Stimulated activated CD8-positive, alpha-beta memory T cell treated with anti-CD3 and anti-CD28 coated beads, Interleukin-7, amount 100 ng/mL, for 24 hours (primary cell): ENCODE measurements at places on chromosomes 1 and 21.

DNA sequence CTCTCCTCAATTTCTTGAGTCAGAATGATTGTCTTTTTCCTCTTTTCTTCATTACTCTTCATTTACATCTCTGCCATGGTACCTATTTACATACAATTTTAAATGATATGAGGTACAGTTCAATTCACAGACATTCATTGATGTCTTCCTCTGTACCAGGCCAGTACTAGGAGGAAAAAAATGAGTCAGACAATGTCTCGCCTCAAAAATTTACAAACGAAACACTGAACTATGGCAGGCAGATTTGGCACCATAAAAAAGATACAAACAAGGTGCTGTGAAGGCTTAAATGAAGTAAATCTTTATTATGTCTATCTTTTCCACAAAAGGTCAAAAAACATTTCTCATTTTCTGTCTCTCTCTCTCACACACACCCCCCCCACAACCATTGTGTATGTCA, 71.0 kb downstream of the RGS13 start:
- no peak for DNase-seq

DNA sequence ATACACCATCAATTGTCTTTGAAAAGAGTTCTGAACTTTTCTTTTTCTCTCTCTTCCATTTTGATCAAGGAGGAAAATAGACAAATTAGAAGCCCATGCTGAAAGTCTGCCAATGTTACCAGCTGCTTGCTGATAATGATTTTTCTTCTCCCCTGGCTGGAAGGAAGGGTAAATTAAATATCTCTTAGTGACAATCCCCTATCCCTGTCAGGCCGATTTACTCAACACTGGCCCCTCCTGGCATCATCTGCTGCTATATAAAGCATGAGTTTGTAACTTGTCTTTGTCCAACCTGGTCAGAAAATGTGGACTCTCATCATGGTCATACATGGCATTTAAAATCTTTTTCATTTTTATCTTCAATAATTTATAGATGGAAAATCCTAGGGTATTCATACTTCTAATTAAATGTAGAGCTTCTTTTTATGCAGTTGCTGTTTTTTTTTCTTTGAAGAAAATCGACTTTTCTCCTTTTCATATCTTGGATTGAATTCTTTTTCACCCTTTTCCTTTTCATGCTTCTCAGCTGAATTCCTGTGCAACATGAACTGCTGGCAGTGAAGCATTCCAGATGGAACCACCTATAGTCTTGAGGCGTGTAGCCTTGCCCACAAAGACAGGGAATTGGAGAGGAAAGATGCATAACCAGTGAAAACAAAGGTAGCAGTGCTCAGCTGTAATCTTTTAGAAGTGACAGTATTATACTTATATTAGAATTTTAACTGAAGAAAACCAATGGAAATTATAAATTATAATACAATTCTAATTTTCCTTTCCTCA, 214.7 kb upstream of the PTGFR start:
- DNase-seq = no peak

DNA sequence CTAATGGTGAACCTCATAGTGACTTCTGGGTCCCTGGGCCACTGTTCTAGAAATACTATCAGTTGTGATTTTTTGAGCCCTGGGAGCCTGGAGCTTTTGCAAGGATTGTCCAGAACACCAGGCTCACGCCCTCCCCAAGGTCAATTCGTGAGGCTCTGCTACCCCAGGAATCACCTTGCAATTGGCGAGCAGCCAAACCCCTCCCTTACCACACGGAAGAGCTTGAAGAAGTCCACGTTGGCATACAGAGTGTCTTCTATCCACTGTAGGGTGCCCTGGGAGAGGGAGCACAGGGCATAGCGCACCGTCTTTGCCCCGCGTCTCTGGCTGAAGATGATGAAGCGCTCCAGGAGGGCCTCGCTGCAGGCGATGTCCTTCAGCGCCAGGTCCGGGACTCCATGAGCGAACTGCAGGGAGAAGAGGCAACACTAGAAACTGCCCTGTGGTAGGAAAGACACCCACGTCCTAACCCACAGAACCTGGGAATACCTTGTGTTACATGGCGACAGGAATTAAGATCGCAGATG, 22.3 kb downstream of the ABCA4 start:
- no peak for DNase-seq

- DNase-seq = no peak
Measured at GRCh38 chr1:1419813-1420653, 1.0 kb downstream of the ANKRD65 start.

DNA sequence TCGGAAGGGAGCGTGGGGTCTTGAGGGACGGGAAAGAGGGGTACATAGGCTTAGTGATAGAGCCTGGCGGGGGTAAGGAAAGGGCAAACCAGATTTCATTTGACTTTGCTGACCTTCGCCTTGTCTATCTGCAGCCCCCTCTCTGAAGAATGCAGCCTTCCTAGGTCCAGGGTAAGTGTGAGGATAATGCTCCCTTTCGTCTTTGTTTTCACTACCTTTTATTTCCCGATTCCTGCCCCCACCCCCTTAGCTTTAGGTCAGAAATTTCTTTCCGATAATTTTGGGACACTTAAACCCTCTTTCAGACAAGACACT, 396 bp downstream of the ATP5PB start:
- no peak for DNase-seq

DNA sequence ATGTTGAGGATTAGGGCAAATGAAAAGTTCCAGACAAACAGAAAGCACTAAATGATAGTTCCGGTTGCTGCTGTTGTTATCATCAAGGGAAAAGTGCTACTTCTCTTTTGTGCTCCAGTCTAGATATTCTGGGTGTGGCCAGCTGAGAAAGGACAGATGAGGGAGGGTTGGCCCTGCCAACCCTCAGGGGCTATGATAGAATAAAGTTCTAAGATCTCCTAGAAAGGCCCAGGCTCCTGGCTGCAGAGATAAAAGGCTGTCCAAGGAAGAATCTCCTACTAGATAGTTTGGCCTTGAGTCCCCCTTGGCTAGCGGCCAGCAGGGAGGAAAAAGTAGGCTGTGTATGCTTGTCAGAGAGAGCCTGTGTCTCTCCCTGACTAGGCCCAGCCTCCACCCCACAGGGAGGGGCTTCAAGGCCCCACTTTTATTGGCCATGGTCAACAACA, 31.5 kb downstream of the RIMS3 start:
- no peak for DNase-seq

GRCh38 chr1:184970691-184971161, 3.6 kb downstream of the NIBAN1 start:
- DNase-seq = no peak

DNA sequence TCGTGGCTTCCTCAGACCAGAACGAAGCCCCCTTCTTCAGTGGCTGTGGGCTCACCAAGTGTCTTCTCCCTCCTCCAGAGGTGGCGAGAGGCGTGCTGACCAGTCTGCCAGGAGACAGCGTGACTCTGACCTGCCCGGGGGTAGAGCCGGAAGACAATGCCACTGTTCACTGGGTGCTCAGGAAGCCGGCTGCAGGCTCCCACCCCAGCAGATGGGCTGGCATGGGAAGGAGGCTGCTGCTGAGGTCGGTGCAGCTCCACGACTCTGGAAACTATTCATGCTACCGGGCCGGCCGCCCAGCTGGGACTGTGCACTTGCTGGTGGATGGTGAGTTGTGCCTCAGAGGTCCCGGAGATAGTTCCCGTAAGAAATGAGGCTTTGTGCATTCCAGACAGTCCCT, 24.0 kb downstream of the IL6R start:
- DNase-seq = no peak

DNA sequence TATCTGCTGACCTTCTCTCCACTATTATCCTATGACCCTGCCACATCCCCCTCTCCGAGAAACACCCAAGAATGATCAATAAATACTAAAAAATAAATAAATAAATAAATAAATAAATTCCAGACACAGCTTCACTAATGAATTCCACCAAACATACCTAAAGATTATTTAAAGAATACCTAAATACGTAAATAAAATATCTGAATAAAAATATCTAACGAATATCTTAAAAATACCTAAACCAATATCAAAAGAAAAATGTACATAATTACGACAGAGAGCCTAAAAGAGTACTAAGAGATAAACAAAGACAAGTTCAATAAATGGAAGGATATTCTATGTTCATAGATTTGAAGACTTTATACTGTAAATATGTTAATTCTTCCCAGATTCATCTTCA, 132.5 kb downstream of the FAF1 start:
- DNase-seq = no peak

DNA sequence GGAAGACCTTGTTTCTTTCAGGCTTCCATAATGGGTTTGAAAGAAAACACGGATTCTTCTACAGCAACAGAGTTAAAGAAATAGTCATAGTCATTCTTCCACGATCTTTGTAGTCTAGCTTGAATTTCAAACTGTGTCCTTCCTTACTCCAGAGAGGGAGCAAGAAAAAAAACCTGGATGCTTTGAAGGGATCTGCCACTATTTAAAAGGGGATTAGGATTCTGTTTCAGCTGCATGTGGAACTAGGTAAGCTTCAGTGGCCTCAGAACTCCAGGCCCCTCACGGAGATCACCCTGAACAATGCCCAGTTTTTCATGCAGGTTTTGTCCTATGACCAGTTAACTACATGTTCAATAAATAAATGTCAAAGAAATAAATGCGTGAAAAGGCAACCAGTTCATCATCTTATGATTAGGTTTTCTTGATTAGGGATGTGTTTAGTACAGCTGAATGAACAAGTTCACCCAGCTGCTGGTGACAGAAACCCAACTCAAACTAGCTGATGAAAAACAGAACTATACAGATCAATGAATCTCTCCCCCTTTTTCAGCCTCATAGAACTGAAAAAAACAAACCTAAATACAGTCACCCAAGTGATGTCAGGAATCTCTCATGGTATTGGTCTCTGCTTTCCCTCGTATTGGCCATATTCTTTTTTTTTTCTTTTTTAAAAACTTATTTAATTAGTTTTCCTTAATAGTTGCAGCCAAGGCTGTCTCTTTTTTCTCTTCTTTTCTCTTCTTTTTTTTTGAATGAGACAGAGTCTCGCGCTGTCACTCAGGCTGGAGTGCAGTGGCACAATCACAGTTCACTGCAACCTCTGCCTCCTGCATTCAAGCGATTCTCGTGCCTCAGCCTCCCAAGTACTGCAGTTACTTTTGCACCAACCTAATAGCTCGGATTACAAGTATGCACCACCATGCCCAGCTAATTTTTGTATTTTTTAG, 14.6 kb upstream of the MPZL1 start:
- DNase-seq = no peak

GRCh38 chr1:160680399-160680798, 31.2 kb downstream of the CD48 start:
- DNase-seq = no peak

DNA sequence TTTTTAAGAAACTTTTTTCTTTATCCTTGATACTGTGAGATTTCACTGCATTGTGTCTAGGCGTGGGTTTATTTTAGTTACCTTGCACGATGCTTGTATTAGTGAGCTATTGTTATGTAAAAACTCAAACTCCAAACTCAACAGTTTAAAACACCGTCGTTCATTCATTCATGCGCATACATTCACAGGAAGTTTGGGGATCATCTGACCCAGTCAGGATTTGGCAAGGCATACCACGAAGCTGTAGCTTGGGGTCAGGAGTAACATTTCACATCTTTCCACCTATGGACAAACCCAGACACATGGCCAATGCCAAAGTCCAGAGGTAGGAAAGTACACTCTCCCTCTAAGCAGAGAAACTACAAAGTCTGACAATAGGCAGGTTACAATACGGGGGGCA, 324.6 kb upstream of the CHRM3 start:
- DNase-seq = no peak

GRCh38 chr1:227437495-227438008, 119.3 kb upstream of the CDC42BPA start:
- no peak for DNase-seq

- no peak for DNase-seq
Measured at GRCh38 chr1:201750120-201750519, 78.8 kb upstream of the IPO9 start.

- DNase-seq = no peak
Measured at GRCh38 chr1:50531601-50532000, 108.4 kb upstream of the DMRTA2 start.

DNA sequence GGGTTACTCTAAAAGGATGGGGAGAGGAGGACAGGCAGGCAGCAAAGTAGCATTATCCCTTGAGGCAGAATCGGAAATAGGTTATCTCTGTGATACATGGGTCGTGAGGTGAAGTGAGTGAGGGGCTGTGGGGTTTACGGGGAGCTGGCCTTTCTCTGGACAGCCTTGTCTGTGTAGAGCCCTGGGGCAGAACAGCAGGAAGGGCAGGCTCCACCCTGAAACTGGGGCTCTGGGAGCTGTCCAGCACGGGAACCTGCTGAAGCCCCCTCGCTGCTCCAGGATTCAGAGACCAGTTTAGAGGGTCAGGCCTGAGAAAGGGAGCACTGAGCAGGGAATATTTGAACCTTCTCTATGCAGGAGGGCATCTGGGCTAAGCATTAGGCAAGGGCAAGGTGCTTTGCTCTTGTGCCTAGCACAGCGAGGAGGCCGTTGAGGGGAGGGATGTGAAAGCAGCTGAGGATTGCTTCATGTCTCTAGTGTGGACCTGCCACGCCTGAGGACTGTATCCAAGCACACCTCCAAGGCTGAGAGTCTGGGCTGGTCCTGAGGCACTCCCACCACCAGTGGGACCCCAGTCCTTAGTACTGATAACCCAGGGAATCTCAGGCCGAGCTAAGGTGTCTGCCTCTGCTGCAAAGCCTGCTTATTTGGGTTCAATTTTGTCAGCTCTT, 55.8 kb downstream of the NAV1 start:
- no peak for DNase-seq

DNA sequence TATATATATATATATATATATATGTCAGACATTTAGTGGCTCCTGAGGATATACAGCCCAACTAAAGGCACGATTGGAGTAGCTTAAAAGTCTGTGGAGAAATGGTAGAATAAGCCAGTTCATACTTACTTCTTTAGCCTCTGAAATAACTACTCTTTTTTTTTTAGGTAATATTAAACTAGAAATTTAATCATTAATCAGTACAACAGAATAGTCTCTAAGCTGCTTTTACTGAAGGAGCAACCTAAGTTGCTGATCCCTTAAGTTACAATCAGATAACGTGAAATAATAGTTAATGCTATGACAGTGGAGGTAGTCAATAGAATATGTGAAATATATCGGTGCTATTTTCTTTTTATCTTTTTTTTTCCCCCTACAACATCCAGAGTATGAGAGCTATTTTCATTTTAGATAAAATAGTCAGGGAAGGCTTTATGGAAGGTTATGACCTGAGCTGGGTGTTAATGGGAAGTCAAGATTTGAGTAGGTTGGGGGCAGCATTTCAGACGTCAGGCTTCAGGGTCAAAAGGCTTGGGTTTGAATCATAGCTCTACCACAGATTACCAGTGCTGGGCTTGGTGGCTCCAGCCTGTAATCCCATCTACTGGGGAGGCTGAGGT, 15.6 kb downstream of the ZMPSTE24 start:
- no peak for DNase-seq

- no peak for DNase-seq
Measured at GRCh38 chr1:112322983-112323678, 72.9 kb upstream of the CTTNBP2NL start.

- no peak for DNase-seq
Measured at GRCh38 chr1:88897070-88897730, 5.8 kb upstream of the GTF2B start.
